ENCODE measurements at places on chromosomes 1 and 21.

DNA sequence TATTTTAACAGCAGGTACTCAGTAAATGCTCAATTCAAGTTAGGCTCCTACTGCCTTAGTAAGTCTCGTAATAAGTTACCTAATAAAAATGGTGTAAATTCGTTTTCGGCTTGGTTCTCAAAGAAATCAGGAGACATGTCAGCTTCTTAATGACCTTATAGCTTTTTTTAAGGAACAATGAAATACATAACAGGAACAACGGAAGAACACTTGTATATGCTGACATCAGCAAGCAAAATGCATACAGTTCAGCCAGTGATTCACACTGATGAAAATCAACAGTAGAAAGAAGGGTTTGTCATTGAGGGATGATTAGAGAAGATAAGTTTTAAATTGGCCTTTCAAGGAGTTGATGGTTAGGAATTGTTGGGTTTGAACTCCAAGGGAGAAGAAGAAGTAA is 13.3 kb downstream of the RPTN start:
- no peak for DNase-seq

GRCh38 chr1:164755690-164756089 is 196.7 kb downstream of the PBX1 start:
- DNase-seq, result no peak

GRCh38 chr1:57132993-57133622 is 167.3 kb upstream of the C8B start:
- no peak for DNase-seq

GRCh38 chr1:16420424-16421118 is 16.7 kb downstream of the SPATA21 start:
- no peak for DNase-seq

- DNase-seq, result no peak
These were observed 699 bp downstream of the DIPK1A start for GRCh38 chr1:92960395-92961130.

Measured in fibroblast of skin of left biceps (primary cell).